ENCODE measurements at places on chromosomes 11 and 22.

GRCh38 chr11:79309407-79309806 lies 131.4 kb downstream of the TENM4 start:
- DNase-seq, result no peak

- no peak for DNase-seq
These were observed 85.0 kb downstream of the INSC start for GRCh38 chr11:15199693-15200092.

DNA sequence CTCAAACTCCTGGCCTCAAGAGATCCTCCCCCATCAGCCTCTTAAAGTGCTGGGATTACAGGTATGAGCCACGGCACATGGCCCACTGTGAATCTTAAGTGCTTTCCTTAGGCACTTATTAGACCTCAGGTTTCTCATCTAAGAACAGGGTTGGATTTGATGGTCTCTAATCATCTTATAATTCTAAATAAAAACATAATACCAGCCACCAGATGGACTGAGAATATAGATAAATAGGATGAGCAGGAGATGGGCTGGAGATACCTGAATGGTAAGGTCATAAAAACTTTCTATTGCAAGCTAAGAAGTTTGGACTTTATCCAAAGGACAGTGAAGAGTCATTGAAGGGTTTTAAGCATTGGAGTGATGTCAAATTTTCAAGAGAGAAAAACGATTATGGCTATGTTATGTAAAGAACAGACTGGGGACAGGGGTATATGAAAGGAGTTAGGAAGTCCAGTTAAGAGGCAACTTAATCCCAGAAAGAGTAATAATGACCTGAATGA lies 85.2 kb downstream of the RELT start:
- no peak for DNase-seq

- DNase-seq, result no peak
These were observed 662.5 kb upstream of the B3GAT1 start for GRCh38 chr11:135074397-135074998.

DNA sequence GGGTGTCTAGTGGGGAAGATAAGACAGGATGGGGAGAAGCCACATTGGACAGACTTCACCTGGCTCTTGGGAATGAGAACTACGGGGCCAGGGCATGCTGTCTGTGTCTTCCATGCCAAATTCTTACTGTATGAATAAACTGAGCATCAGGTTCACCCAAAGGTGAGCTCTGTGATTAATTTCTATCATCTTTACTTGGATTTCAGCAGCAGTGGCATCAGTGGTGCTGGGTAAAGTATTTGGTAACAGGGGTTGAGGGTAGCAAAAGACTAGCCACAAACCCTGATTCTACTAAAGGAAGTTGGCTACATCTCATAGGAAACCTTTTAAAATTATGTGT lies 38.8 kb downstream of the IRAG1 start:
- no peak for DNase-seq

GRCh38 chr11:44349328-44349727 lies 39.4 kb upstream of the ALX4 start:
- DNase-seq, result no peak

- no peak for DNase-seq
These were observed 6.6 kb upstream of the BARX2 start for GRCh38 chr11:129368889-129369672.

- no peak for DNase-seq
These were observed 14.0 kb upstream of the PRODH start for GRCh38 chr22:18950141-18950540.

GRCh38 chr11:44525473-44526252 lies 39.8 kb upstream of the CD82 start:
- no peak for DNase-seq

GRCh38 chr11:103699216-103699615 lies 337.2 kb upstream of the DDI1 start:
- DNase-seq, result no peak

GRCh38 chr22:22836635-22837034 lies 51.0 kb upstream of the IGLL5 start:
- no peak for DNase-seq

GRCh38 chr22:42720263-42721044 lies at the start of gene A4GALT:
A4GALT (minus strand) TSS chr22:42720870; CDS start chr22:42693951, 26,919 bp downstream.
- no peak for DNase-seq

GRCh38 chr22:35530700-35531099 lies 9.9 kb upstream of the RASD2 start:
- no peak for DNase-seq

DNA sequence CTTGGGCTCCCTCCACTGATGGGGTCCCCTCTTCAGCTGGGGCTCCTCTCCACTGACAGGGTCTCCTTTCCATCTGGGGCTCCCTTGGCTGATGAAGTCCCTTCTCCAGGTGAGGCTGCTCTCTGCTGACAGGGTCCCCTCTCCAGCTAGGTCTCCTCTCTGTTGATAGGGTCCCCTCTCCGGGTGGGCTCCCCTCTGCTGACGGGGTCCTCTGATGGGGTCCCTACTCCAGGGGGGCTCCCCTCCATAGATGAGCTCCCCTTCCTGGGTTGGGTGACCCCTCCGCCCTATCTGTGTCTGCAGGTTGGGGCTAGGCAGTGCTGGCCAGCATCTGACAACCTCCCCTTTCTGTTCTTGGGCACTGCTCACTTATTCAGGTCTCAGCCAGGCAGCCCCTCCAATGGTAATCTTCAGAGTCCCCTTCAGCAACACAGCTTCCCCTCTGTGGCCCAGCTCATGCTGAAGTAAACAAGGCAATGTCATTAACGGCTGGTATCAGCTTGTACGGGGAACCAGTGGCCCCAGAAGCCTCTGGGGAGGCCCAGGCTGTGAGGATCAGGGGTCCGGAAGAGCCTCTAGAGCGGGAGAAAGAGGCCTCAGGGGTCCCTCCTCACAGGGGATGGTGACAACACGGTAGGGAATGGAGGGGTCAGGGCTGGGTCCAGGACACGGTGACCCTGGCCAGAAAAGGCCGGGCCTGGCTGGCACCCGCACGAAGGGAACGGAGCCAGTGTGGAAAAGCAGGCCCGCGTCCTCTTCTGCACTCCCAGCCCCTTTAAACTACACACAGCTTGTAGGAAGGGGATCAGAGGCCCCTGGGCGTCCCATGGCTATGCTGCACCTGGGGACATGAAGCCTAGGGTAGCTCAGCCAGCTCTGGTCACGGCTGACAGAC lies 9.6 kb upstream of the CD81 start:
- DNase-seq, result no peak

GRCh38 chr22:42172773-42173172 lies 42.2 kb upstream of the CYP2D6 start:
- DNase-seq, result no peak

GRCh38 chr11:85182441-85183387 lies 444.4 kb downstream of the DLG2 start:
- no peak for DNase-seq

DNA sequence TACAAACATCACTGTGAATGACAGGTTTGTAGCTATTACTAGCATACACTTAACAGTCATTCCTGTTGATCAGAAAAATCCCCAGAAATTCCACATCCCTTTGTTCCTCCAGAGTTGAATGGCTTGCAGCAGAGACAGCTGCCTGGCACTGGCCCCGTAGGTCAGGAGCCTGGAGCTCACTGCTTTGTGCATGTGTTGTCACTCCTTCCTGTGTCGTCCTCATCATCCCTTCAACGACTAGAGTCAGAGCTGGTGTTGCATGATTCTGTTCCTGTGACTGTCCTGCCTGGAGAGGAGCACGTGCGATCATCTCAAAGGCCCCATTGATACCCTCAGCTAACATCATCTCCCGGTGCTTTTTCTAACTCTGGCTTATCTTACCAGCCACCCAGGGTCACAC lies 58.3 kb downstream of the LDLRAD3 start:
- DNase-seq, result no peak

GRCh38 chr22:20245577-20246367 lies 22.3 kb downstream of the RTN4R start:
- no peak for DNase-seq

DNA sequence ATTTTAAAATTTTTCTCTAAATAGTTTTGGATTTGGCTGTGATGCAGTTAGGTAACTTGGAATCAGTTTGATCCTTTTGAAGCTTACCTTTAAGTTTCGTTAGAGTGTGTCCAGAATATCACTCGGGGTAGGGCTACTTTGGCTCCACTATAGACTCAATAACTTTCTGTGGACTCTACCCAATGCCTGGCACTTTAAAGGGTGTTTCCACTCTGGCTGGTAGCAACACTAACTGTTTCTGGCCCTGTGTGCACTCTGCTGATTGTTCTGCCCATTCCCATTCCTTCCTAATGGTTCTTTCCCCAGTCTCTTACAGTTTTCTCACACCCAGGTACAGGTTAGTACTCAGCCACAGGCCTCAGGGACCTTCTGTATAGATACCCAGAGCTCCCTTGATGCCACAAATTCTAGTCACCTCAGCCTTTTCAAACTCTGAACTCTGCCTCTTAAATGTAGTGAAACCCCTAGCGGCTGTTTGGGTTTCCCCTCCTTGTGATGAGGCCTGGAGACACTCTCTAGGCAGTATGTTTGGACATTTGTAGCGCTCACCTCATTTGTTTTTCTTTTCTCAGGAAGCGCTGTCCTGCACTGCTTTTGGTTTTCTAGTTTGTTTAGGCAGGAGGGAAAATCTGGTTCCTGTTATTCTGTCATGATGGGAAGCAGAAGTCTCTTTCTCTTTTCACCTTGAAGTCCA lies 16.8 kb downstream of the CUL5 start:
- no peak for DNase-seq

DNA sequence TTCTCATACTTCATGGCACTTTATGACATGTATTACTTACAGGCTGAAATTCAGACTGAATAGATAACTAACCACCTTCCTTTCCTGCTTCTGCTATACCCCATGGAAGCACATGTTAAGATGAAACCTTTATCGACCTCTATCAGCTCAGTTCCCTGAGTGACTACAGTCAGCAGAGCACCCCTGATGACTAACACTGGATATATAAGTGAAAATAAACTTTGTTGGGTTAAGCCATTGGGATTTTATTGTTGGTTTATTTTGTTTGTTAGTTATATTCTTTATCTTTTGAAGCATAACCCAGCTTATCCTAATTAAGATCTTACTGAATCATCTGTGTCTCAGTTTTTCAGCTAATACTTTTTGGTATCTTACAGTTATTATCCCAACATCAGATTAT lies 23.0 kb upstream of the MAML2 start:
- no peak for DNase-seq

DNA sequence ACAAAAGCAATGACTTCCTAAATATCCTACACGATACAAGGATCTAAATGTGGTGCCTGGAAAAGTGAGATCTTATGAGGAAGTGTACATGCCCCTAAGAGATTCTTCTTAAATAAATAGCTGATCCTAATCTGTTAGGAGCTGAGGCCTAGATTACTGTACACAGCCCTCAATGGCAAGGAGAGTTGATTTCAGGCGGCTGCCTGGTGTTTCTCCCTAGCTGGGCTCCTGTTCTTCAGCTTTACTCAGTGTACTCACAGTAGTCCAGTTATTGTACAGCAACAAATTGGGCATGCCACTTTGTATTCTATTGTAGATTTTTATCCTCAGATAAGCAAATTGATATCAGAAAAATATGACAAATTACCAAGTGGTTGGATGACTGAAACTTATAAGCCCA lies 358.2 kb upstream of the PDGFD start:
- DNase-seq, result no peak

GRCh38 chr11:1460396-1460985 lies 26.1 kb downstream of the MOB2 start:
- no peak for DNase-seq

DNA sequence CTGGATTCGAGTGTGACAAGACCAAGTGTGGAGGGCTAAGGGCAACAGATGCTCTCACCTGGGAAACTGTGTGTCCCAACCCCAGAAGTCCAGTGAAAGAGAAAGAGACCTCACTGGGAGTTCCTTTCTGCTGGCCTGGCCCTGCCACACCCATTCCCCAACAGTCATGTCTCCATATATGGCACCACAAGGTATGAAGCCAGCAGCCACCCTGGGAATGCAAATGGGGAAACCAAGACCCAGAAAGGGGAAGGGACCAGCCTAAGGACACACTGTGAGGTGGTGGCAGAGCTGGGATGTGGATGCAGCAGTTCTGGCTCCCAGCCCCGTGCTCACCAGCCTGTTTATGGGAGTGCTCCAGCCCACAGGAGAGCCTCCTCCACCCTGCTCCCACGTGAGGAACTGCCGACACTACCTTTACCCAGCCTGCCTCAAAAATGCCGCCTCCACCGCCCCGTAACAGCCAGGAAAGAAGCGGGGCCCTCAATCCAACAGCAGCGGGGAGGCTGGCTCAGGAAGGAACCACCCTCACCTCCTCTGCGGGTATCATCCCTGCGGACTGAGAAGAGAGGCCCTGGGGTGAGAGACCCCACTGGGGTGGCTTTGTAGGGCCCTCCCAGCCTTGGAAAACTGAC lies 12.6 kb downstream of the LMO1 start:
- DNase-seq, result no peak

DNA sequence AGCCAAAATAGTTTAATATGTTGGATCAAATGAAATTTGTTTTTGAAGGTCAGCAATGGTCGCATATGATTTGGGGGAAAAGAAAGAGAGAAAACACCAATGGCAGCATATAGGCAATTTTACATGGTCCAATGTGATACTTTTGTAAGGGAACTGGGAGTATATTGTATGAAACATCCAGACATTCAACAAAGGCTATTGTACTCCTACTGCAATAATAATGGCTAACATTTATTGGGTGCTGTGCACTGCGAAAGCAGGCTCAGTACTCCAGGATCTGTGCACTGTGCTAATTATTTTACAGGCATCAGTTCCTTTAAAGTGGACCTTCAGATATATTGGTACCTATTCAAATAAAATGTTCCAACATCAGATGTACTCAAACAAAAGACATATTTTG lies 5.9 kb upstream of the OR10V1 start:
- no peak for DNase-seq

DNA sequence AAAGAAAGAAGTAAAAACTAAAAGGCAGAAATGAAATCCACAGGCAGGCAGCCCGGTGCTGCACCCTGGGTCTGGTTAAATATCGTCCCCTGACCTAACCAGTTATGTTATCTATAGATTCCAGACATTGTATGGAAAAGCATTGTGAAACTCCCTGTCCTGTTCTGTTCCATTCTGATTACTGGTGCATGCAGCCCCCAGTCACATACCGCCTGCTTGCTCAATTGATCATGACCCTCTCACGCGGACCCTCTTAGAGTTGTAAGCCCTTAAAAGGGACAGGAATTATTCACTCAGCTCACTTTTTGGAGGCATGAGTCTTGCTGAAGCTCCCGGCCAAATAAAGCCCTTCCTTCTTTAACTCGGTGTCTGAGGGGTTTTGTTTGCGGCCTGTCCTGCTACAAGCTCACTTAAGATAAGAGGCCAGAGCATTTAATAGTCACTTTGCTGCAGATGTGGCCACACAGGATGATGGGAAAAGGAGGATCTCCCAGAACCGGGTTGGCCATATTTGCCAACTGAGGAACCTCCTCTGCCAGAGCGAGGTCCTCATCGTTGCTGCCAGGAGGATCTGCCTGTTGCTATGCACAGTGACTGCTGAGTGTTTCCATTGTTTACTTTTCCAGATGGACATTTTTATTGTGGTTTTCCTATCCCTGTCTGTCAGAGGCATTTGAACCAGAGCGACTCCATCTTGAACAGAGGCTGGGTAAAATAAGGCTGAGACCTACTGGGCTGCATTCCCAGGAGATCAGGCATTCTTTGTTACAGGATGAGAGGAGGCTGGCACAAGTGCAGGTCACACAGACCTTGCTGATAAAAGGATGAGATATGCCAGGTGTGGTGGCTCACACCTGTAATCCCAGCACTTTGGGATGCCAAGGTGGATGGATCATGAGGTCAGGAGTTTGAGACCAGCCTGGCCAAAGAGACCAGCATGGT lies 10.2 kb downstream of the C11orf96 start:
- no peak for DNase-seq

GRCh38 chr22:46057246-46058090 lies 80.5 kb upstream of the WNT7B start:
- no peak for DNase-seq

- no peak for DNase-seq
These were observed 46.2 kb downstream of the C11orf71 start for GRCh38 chr11:114354076-114354475.

GRCh38 chr11:37107831-37108230 lies 509.8 kb upstream of the RAG2 start:
- no peak for DNase-seq
